ENCODE measurements at places on chromosomes 1 and 21.

- DNase-seq, result no peak
These were observed 228.5 kb downstream of the LRRC40 start for GRCh38 chr1:69976896-69977295.

GRCh38 chr1:72846476-72847278 lies 564.3 kb upstream of the NEGR1 start:
- DNase-seq, result no peak

- no peak for DNase-seq
These were observed 54.7 kb upstream of the MPC2 start for GRCh38 chr1:167991546-167991945.

GRCh38 chr1:168473126-168473525 lies 70.7 kb downstream of the XCL2 start:
- no peak for DNase-seq

GRCh38 chr21:8994640-8995511 lies 1526.5 kb upstream of the TPTE start:
- DNase-seq, result no peak

DNA sequence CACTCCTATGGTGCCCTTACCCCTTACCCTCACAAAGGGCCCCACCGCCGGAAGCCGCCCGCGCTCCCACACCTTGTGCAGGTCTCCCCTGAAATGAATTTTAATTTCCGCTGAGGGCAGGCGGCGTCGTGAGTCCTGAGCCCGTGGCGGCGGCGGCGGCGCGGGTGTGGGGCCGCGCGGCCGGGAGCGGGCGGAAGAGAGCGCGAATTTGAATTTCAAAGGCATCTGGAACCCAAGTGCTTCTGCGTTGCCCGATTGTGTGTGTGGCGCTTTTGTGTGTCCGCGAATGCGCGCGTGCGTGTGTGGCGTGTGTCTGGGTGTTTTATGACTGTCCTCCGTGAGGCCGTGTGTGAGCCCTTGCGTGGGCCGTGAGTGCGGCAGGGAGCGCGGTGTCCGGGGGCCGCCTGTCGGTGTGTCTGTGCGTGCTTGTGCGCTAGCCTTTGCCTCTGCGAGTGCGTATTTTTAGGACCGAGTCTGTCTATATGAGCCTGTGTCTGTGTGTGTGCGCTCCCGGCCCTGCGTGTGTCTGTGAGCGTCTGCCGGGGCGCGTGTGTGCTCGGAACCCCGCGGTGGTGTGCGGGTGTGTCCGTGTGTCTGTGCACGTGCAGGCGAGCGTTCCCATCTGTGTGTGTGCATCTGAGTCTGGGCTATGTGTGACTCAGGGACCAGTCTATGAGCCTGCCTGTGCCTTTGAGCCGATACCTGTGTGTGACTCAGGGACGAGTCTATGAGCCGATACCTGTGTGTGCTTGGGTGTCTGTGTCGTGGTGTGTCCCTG lies 7.9 kb upstream of the ADGRB2 start:
- DNase-seq, result no peak

GRCh38 chr1:24903011-24903461 lies 27.0 kb downstream of the RUNX3 start:
- DNase-seq, result no peak

GRCh38 chr1:206464456-206464964 lies 5.8 kb upstream of the IKBKE start:
- no peak for DNase-seq

DNA sequence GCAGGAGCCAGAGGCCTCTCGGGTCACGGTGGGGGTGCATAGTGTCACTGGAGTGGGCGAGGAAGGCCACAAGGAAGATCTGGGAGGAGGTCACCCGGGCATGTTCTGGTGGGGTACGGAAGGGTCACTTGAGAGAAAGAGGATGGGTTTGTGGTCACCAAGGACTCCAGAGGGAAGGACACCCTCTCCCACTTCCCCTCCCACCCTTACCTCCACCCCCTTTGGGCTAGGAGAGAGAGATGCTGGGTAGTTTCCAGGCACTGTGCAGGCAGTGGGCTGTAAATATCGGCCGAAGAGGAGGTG lies 703 bp downstream of the AMIGO1 start:
- no peak for DNase-seq

DNA sequence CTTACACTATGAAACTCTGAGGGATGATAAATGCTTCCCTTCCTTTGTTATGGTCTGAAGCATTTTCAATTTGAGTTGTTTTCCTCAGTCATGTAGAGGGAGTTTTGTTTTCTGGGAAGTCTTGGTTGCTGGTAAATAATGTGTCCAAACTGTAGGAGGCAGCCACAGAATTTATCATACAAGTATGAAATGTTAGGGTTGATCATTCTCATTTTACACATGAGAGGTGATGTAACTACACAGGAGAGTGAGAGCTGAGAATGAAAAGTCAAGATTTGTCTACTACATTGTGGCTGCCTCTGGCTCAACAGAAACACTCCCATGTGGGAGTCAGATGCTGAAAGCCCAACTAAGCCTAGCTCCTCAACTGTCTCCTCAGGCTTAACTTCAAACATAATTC lies 182.5 kb upstream of the SGIP1 start:
- no peak for DNase-seq

- no peak for DNase-seq
These were observed 498.9 kb downstream of the TTLL7 start for GRCh38 chr1:83499998-83500397.

GRCh38 chr1:94154989-94155388 lies 34.0 kb upstream of the ABCA4 start:
- DNase-seq, result no peak
